ENCODE measurements at places on chromosomes 3 and 15.

DNA sequence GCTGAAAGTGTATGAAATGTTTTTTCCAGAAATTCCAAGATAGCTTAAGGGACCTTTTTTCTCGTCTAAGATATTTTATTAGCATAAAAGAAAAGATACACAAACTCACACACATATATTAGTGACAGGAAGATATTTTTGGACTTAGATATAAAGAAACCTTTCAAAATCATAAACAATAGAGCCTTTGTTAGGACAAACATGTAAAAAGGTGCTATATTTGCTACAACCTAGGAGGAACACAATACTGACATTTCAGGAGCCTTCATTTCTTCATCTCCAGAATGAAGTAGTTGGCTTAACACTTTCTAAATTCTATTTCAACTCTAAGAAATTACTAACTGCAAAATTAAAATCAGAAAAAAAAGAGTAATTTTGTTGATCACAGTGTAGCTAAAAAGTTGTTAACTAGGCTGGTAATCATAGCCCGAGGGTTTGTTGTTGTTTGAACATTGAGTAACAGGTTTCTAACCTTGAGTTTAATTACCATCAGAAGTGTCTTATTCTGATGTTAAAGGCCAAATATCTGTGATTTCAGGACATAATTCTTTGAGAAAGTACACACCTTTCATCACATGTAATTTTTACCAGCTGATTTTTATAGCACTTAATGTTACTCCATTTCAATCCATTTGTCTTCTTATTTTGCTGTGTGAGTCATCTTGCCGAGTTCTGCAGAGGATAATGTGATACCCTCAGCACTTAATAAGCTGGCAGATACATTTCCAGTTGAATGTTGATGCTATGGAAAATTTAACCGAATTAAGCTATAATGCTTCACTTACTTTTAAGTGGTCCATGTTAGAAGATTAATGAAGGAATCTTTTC is 97.3 kb downstream of the MBNL1 start:
- DNase-seq, result no peak

DNA sequence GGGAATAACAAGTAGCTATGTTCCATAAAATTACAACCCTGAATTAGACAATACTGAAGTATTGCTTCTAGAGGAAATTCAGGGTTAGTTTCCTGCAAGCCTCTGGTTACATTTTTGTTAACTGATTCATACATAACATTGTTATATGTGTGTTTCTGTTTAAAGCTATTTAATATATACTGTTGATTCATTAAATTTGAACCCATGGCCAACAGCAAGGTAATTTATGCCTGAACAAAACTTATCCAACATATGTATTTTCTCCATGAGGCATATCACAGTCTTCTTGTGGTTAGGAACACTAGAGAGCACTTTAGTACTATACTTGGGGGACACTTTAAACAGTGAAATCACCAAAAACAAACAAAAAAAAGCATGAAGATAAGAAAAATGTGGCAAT is 47.7 kb upstream of the PTX3 start:
- no peak for DNase-seq

DNA sequence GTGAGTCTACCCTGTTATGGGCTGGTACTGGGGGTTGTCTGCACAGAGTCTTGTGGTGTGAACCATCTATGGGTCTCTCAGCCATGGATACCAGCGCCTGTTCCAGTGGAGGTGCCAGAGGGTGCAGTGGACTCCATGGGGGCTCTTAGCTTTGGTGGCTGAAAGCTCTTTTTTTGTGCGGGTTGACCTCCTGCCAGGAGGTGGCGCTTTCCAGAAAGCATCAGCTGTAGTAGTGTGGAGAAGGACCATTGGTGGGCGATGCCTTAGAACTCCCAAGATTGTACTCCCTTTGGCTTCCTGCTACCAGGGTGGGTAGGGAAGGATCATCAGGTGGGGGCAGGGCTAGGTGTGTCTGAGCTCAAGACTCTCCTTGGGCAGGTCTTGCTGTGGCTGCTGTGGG is 602.6 kb downstream of the RSL24D1 start:
- DNase-seq, result no peak

DNA sequence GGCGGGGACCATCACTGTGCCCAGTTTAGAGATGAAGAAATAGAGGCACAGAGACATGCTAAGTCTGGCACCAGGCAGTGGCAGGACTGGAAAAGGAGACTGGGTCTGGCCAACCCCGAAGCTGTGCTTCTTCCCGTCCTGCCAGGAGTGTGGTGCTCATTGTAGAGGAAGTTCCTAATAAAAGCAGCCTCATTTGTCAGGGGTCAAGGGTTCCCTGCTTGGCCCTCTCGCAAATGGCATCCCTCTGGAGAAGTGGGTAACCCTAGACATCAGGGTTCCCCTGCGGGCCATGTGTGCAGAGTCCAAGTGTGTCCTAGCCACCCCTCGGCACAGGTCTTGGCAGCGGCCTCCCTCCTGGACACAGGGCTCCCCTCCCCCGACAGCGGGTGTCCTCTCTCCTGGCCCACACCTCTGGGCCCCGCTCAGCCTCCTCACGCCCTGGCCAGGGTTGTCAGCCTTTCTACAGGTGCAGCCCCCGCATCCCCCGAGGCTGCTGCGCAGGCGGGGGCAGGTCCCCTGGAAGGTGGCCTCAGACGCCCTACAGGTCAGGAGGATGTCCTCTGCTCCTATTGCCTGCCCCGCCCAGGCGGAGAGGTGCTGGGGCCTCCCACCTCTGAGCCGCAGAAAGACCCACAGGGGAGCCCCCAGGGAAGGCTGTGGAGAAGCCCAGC is 61.8 kb upstream of the PRR20G start:
- DNase-seq, result no peak

DNA sequence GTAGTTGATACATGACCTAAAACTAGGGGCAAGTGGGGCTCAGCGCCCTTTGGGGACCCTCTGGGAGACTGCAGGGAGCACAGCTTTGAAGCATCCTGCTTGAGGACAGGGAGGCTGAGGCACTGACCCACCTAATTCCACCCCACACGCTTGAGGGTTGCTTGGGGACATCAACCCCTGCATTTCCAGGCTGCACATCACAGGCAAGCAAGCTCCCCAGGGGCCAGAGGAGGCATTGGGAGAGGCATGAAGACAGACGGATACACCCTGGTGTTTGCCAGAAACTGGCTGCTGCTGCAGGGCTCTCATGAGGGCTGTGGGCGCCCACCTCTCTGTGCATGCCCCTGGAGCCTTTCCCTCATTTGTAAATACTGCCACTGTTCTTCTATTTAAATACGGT is 99.3 kb downstream of the ABHD5 start:
- no peak for DNase-seq

- DNase-seq, result no peak
Observed at GRCh38 chr3:1135194-1135593, 42.4 kb downstream of the CNTN6 start.

GRCh38 chr15:51876169-51876568 is 46.7 kb downstream of the TMOD3 start:
- DNase-seq, result no peak
